ENCODE measurements at places on chromosomes 12 and 14.

DNA sequence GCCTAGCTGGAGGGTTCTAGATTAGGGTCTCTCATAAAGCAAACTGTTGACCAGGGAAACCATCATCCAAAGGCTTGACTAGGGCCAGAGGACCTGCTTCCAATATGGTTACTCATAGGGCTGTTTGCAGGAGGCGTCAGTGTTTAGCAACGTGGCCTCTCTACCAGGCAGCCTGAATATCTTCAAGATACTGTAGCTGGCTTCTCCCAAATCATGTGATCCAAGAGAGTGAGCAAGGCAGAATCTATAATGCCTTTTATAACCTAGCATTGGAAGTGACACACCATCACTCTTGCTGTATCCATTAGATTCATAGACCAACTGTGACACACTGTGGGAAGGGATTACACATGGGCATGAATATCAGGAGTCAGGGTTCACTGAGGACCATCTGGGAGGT lies 17.3 kb downstream of the TPH2 start:
- no peak for DNase-seq

- DNase-seq = no peak
Measured at GRCh38 chr12:12467264-12467663, 95.4 kb downstream of the DUSP16 start.

DNA sequence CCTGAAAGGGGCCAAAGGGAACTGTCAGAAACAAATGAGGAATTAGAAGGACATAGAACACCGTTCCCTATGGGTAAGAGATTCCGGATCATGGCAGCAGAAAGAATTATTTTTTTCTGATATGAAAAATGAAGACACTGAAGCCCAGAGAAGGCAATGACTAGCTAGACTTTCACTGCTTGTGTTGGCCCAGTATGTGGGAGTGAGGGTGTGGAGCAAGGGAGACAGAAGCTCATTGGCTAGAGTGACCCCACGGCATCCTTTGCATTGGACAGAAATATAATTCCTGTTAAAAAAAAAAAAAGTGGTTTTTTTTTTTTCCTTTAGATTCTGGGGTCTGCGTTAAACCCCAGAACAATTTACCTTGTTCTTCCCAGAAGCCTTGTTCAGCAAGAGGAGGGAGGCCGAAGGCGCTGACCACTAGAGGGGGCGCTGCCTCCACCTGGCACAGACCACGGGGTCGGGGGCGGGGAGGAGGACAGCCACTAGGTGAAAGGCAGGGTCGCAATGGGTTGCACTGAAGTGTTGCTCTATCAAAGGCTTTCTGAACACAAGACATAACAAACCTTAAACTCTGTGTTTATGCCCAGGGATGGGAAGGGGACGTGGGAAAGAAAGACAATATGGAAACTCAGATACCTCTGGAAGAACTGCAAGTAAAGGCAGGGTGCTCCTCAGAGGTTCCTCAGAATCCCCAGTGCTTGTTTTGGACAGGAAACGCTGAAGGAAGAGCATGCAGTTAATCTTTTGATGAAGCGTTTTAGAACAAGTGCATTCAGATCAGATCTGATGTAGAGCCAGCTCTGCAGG lies 156.8 kb downstream of the KCNA5 start:
- no peak for DNase-seq

GRCh38 chr14:75132382-75133086 lies 5.7 kb upstream of the NEK9 start:
- no peak for DNase-seq

DNA sequence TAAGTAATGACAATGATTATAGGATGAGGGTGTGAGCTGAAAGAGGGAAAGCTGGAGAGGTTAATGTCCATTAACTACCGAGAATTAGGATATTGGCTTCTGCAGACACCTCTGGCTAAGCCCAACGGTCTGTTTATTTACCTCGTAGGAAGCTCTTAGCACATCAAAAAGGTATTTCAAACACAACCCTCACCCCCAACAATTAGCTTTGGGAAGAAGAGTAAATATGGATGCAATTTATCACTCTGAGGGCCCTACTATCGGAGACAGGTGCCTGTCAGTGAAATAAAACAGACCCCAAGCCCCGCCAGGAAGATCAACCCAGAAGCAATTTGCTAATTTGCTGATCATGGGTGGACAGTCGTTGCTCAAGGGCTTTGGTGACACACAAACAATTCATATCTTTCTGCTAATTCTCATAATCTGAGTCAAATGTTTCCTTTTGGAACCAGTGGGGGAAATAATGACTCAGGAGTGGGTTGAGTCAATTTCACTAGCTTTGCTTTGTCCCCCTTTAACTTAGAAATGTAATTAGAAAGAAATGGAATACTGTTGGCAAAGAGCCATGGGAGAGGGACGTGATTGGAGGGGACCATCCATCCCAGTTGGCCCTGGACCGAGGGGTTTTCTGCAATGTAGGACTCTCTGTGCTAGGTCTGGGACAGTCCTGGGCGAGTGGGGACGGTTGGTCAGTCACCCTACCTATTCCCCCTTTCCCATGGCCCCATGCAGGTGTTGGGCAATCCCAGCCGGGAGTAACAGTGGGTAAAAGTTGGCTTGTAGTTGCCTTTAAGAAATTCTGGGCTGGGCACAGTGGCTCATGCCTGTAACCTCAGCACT lies 99.1 kb upstream of the MED13L start:
- no peak for DNase-seq

DNA sequence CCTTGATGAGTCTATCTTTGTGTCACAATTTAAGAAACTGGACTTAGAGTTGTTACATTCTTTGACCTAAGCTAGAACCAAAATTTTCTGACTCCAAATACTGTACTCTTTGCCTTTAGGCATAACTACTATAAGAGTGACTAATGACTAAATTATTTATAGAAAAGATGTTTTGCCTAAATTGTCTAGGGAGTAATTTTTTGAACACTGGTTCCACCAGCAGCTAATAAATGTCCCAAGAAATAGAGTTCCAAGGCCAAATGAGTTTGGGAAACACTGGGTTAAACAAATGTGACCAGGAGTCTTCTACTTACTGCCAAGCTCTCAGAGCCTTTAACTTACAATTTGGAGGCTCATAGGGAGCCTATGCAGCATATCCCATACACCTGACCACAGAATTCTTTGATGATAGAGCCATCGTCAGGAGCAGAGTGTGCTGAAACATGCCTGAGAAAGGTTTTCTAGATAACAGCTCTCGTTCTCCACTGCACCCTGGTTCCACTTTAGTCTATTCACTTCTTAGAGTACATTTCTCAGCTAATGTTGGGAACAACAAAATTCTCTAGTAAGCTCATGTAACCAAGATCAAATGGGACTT lies 215.9 kb upstream of the HMGA2 start:
- DNase-seq = no peak

DNA sequence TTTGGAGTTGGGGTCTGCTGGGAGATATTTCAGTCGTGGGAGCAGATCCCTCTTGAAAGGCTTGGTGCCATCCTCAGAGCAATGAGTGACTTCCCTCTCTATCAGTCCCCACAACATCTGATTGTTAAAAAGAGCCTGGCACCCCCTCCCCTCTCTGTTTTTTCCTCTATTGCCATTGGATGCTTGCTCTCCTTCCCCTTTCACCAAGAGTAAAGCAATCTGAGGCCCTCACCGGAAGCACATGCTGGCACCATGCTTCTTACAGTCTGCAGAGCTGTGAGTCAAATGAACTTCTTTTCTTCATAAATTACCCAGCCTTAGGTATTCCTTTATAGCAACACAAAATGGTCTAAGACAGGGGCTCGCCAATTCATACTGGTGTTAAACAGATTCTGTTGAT lies 99.1 kb upstream of the CCND2 start:
- DNase-seq = no peak

DNA sequence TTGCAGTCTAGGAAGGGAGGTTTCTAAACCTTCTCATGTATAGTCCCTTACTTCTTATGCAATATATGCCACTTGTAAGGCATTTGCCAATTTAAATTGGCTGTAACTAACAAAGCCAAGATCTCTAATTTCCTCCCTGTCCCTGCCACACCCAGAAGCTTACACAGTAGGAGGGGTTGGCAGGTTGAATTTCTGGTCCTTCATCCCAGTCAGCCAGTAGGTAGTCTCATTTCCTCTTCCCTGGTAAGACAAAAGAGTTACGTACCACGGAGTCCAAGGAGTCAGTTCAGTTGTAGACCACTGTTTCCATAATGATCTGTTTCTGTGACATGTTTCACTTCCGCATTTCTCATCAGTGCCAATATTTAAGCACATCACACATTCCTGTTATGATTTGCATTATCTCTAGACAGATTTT lies 47.0 kb upstream of the PLBD1 start:
- no peak for DNase-seq
